Fibroblast of the conjunctiva (primary cell): ENCODE measurements at places on chromosomes 4 and X.

DNA sequence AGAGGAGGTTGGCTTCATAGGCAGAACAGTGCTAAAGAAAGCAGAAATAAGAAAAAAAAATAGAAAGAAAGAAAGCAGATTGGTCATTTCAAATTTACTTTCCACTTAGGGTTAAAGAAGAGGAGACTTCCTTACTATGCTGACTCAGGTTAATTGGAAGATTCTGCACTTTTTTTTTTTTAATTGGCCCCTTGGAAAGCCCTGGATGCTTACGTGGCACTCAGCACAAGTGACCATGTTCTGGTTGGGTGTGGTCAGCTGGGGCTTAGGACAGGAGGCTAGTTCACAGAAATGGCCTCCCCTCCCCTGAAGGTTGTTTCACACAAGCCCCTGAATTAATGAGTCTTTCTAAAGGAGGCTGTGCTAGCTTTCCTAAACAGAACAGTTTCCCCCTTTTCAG lies 14.5 kb downstream of the MAGEA9B start:
- no peak for DNase-seq

DNA sequence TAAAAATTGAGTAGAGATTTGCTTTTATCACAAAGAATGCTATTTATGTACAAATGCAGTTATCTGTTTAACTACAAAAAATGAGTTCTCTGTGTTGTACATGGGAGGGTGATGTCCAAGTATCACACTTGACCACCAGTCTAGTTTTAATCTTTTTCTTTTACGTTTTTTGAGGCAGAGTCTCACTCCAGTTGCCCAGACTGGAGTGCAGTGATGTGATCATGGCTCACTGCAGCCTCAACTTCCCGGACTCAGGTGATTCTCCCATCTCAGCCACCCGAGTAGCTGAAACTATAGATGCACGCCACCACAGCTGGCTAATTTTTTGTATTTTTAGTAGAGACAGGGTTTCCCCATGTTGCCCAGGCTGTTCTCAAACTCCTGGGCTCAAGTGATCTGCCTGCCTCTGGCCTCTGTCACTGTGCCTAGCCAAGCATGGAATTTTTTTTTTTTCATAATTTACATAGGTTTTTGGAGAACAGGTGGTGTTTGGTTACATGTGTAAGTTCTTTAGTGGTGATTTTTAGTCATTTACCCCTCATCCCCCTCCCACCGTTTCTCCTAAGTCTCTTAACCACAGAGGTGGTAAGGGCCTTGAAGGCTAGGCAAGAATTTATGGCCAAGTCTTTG lies 47.9 kb upstream of the RPA4 start:
- DNase-seq: no peak

DNA sequence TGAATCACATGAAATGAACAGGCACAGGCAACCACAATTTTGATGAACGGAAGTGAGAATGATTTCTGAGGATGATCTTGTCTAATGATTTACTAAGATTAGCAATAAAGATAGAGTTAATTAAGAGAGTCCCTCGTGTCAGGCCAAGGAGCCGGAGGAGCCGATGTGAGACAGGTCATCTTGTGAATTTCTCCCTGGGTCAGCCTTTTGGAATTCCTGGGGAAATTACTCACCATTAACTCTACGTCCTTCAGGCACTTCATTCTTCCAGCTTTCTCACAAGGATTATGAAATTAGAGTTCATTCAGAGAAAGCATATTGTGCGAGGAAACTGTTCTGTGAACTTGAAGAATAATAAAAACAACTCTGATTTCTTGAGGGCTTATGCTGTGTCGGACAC lies 86.7 kb downstream of the PSAPL1 start:
- DNase-seq: no peak

- no peak for DNase-seq
Observed at GRCh38 chr4:14023896-14024295, 396.4 kb upstream of the BOD1L1 start.

- DNase-seq: no peak
Observed at GRCh38 chrX:84216406-84216805, 28.4 kb upstream of the RPS6KA6 start.

DNA sequence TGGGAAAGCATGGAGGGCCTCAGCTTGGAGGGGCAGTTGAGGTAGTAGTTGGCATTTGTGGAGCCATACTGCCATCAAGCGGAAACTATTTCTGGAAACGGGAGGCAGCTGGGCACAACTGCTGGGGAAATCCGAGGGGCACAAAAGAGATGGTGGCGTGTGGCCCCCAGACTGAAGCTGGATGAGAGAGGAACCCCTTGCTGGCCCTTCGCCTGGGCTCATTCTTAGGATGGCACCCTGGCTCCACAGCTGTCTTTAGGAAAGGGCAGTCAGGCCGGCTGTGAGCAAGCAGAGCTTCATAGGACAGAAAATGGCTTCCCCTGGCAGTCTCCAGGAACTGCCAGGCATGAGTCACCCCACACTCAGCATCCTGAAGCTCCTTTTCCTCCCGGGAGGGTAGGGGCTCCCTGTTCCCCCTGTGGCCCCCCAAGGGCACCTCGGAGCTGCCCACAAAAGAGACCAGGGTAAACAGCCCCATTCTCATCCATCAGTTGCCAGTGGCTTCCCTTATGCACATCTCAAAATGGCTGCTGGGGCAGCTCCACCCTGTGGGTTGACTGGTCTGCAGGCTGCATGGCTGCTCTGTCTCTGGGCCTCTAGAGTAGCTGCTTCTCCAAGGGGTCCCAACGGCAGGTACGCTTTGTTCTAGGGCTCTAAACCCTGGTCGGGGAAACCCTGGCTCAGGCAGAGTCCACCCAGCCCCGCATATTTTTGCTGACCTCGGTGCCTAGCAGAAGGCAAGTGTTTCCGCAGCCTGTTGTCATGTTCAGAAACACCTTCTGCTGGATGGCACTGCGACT lies 64.7 kb downstream of the NBDY start:
- no peak for DNase-seq

GRCh38 chrX:82676386-82676785 lies 831.7 kb upstream of the POU3F4 start:
- no peak for DNase-seq

DNA sequence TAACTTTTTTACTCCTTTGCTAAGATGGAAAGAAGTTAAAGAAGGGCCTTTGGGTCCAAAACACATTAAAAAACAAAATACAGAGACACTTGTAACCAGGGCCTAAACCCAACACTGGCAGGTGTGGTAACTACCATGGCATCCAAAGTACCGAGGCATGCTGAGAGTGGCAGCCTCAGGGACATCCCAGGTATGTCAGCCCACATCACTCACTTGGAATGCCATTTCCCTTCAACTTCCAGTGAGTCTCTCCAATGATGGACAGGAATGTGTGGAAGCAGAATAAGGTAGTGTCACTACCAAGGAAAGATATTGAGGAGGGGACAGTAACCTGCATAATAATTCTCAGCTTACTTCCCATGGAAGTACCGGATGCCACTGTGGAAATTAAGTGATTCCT lies 79.5 kb upstream of the SCOC start:
- no peak for DNase-seq

GRCh38 chr4:139599594-139600374 lies 43.8 kb upstream of the SETD7 start:
- DNase-seq: no peak

DNA sequence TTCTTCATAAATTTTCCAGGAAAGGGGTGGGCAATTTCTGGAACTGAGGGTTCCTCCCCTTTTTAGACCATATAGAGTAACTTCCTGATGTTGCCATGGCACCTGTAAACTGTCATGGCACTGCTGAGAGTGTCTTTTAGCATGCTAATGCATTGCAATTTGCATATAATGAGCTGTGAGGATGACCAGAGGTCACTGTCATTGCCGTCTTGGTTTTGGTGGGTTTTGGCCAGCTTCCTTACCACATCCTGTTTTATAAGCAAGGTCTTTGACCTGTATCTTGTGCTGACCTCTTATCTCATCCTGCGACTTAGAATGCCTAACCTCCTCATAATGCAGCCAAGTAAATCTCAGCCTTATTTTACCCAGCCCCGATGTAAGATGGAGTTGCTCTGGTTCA lies 577.8 kb downstream of the NLGN4X start:
- no peak for DNase-seq

DNA sequence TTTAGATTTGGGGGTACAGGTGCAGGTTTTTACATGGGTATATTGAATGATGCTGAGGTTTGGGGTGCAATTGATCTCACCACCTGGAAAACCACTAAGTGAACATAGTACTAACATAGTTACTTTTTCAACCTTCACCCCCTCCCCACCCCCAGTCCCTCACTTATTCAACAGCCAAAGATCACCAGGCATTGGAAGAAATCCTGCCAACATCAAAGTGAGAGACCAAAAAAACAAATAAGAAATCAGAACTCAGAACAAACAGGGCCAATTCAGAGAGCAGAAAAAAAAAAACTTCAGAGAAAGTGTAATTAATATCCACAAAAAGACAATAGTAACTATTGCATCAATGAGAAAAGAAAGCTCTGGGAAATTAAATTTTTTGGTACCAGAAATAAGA lies 20.5 kb upstream of the LAP3 start:
- no peak for DNase-seq

GRCh38 chrX:53284684-53285447 lies 3.5 kb upstream of the IQSEC2 start:
- no peak for DNase-seq

GRCh38 chr4:18020145-18020670 lies 1.3 kb downstream of the LCORL start:
- no peak for DNase-seq

GRCh38 chrX:105190252-105190853 lies 30.1 kb downstream of the TEX13A start:
- DNase-seq: no peak

DNA sequence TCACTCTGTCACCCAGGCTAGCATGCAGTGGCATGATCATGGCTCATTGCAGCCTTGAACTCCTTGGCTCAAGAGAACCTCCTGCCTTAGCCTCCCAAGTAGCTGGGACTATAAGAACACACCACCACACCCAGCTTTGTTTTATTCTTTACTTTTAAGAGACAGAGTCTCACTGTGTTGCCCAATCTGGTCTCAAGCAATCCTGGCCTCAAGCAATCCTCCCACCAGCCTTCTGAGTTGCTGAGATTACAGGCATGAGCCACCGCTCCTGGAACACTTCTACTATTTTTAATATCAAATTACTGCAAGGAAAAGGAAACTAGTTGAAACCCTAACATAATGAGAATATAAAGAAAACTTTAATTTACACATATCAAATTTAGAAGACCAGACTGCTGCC lies 85.4 kb downstream of the FAM13A start:
- no peak for DNase-seq

GRCh38 chr4:25865586-25865985 lies 2.8 kb upstream of the SEL1L3 start:
- no peak for DNase-seq

- DNase-seq: no peak
Observed at GRCh38 chr4:94545296-94545695, 93.6 kb downstream of the PDLIM5 start.

GRCh38 chrX:15973299-15973698 lies 118.7 kb upstream of the AP1S2 start:
- DNase-seq: no peak

- peak; percentile 28 for DNase-seq
Observed at GRCh38 chr4:6282314-6282771, 12.7 kb downstream of the WFS1 start.

DNA sequence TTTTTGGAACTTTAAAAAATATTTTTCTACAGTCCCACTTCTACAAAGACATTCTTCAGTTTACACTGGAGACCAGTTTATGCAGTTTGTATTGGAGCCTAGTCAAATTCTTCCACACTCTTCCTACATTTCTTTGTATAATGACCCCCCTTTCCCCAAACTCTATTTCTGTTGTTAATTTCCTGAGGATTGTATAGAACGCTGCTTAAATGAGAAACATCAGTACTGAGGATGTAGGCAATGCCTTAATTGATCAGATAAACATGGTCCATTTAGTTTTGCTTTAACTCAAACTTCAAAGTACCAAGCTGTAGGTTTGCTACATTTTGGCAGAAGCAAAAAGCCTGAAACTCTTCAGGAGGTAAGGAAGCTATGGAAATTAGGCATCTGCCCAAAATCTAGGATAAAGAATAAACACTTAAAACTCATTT lies 155.5 kb downstream of the SLC7A11 start:
- DNase-seq: no peak

DNA sequence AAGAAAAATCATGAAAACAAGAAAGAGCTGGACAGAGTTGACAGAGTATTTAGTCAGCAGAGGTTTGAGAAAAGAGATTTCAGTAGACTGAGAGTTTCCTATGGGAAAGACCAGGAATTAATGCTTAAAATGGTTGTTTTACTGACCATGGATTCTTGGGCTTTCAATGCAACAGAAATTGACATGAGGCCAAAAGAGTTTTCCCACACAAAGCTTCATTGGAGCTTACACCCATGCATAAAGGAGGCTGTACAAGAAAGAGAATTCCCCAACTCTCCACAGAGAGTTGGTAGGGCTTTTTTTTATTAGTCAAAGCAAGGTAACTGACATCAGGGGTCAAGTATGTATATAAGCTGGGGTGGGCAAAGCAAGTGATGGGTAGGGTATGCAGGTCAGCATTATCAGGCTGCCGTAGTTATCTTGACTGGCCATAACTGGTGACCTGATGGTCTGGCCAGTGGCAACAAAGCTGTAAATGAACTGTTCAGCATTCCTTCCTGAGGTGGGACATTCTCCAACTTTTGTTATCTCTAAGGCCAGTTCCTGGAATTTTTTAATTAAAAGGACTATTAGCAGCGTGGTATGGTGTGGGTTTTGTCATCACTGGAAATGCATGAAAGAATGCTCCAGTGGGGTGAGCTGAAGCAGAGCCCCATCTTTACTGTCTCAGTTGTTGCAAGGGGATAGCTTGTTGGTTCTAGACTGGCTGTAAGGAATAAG lies 117.0 kb downstream of the ADAM29 start:
- DNase-seq: no peak

DNA sequence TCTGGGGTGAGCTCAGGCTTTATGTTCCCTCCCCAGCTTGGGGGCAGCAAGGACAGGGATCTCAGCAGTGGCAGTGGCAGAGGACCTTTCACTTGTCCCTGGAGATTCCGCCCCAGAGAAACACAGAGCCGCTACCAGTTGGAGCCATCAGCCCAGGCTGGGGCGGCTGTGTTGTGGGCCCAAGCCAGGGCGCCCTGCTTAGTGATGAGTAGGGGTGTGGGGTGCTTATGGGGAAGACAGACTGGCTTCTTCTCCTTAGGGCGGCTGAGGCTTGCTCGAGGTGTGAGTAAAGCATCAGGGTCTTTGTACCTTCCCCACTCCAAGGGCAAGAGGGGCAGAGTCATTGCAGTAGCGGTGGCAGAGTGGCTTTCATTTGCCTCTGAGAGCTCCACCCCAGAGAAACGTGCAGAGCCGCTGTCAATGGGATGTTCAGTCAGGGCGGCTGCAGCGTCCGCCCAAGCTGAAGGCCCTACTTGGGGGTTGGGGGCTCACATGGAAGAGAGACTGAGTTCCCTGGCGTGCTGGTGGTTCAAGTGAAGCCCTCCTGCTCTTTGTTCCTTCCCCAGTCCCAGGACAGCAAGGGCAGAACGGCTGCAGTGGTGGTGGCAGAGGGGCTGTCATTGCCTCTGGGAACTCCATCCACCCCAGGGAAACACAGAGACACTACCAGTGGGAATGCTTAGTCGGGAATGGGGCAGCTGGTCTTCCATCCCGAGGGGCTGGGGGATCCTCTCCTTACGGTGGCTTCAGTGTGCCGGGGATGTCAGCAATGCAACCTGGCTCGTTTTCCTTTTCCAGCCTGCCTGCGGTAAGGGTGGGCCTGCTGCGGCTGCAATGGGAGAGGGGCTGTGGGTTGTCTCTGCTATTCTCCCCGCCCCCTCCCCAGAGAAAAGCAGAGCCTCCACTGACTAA lies 2142.5 kb upstream of the TENM3 start:
- no peak for DNase-seq
